ENCODE measurements at places on chromosomes 12 and 14.
A peak's percentile ranks its signal among the peaks of the same experiment; 100 is the strongest.

- DNase-seq: no peak
Measured at GRCh38 chr12:3455312-3455711, 35.7 kb upstream of the PRMT8 start.

- no peak for DNase-seq
Measured at GRCh38 chr12:77401770-77402081, 336.4 kb upstream of the E2F7 start.

- no peak for DNase-seq
Measured at GRCh38 chr12:1864456-1864855, 44.1 kb downstream of the LRTM2 start.

GRCh38 chr12:27967551-27968054 is 4.9 kb downstream of the PTHLH start:
- no peak for DNase-seq

DNA sequence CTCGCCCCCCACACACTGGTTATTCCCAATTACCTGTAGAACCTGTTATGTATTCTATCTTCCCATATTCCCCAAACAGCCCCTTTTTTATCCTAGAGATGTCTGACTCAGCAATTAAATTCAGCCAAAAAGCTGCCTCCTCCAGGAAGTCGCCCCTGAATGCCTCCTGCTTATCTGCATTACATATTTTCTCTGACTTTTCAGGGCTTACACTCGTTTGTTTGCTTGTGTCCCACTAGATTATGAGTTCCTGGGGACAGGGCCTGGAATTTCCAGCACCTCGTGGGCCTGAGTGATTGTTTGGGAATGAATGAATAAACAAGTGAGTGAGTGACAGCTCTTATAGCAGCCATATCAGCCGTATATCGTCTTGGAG is 99.3 kb upstream of the RFLNA start:
- DNase-seq: no peak

GRCh38 chr12:73221836-73222235 is 949.7 kb downstream of the TRHDE start:
- no peak for DNase-seq

DNA sequence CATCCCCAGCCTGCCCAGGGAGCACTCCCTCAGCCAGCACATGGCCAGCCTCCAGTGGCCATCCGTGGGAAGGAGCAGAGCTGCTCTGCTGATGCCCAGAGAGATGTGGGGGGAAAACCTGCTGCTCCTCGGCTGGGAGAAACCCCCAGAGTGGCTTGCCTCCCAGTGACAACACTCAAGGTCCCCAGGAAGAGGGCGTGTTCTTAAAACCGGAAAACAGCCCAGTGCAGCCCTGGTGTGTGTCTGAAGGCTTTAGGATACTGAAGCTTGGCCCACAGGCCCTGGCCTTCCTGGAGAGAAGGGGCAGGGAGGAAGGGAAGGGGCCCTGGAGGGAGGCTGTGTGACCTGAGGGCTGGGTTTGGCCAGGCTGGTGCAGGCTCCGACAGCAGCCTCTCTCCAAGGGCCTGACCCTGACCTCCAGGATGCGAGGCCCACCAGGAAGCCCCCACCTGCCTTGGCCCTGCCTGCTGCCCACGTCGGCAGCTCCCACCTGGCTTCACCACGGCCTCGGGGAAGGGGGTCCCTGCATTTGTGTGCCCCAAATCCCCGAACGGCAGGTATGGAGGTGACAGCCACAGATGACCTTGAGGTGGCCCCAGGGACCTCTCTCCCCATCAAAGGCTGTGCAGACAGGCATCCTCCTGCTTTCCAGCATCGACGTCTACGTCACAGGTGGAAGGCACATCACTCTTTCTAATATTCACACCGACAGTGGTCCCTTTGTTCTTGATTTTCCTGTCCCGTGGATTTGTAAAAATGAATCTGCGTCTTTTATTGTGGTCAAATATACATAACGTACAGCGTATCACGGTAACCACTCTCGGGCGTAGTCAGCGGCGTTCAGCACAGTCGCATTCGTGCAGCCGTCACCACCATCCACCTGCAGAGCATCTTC is 190.0 kb upstream of the C14orf180 start:
- DNase-seq: no peak

DNA sequence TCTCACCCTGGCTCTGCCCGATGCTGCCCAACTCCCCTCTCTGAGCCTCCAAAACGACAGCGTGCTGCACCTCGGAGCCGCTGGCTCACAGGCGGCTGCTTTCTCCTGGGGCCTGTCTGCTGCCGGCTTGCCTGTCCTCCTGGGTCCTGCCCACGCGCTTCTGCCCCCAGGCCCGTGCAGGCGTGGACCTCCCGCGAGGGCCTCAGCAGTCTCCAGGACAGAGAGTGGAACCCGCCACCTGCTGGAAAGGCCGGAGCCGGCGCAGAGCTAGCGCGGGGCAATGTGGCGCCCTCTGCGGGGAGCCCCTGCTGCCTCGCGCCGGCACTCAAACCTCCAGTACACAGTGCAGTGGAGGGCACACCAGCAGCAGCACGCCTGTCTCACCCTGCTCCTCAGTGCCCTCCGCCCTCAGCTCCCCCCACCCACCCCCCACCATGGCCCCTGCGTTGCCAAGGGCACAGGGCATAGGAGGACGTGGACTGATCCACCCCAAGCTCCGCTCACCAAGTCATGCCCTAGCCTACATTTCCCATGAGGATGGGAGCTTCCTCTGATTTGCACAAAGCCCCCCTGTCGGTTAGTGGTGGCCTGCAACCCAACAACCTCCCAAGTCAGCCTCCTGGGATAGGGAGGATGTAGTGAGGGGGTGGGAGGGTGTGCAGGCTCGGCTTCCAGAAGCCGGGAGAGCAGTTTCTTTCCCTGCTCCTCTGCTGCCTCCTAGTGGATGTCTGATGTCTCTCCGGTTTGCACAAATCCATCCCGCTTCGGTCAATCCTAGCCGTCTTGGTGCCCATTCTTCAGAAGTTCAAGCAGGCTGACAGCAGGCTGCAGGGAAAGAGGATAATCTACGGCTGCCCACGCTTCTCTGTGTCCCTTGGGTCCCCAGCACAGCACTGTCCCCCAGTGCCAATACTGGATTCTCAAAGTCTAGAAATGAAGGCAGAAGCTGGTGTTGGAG is 25.2 kb downstream of the KRT8 start:
- peak; percentile 57 for DNase-seq

- no peak for DNase-seq
Measured at GRCh38 chr14:104091061-104091926, 5.8 kb downstream of the ASPG start.

GRCh38 chr14:35045798-35046047 is 349 bp upstream of the FAM177A1 start:
- DNase-seq: no peak

Measured in stimulated activated effector memory CD8-positive, alpha-beta T cell treated with anti-CD3 and anti-CD28 coated beads, Interleukin-12 subunit alpha, Interleukin-12 subunit beta, amount 100 ng/mL, for 72 hours (primary cell).